ENCODE measurements at places on chromosomes 2 and 18.

DNA sequence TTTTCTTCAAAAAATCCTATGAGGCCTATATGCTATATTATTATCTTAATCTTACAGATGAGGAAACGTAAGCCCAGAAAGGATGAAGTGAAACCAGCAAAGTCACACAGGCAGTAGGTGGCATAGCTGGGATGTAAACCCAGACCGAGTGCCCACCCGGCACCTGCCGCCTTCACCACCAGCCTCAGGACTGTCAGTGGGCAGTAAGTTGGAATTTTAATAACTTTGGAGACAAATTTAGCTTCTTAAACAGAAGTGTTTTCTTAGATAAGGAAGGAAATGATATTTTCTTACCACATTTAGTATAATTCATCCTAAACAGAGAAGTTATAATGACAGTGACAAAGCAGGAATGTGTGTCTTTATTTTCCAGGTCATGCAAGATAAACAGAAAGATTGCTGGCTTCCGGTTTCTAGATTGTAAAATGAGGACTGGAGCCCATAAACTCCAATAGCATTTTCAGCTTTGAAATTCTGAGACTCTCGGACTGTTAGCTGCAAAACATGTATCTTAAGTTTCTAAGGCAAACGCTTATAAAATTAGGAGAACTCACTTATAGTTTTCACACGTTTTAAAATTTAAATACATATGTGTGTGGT, 59.3 kb downstream of the CD8B2 start:
- DNase-seq: no peak

DNA sequence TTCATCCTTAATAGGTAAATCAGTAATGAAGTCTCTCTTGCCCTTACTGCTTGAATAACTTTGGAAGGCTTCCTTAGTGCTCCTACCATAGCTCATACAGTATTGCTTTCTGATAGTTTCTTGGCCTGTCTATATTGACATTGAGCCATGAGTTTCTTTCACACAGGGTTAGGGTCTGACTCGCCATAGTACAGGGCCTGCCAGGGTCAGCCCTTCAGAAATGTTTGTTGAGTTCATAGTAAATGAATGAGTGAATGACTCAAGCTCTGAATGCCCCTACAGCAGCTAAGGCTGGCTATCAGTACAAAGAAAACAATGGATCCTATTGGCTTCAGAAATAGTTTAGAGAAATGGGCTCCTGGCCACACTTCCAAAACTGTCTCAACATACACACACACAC, 65.0 kb upstream of the LRATD1 start:
- no peak for DNase-seq

- DNase-seq: no peak
Observed at GRCh38 chr2:212906620-212907019, 244.8 kb downstream of the IKZF2 start.

- DNase-seq: no peak
Observed at GRCh38 chr2:223735035-223735640, 102.2 kb downstream of the AP1S3 start.

DNA sequence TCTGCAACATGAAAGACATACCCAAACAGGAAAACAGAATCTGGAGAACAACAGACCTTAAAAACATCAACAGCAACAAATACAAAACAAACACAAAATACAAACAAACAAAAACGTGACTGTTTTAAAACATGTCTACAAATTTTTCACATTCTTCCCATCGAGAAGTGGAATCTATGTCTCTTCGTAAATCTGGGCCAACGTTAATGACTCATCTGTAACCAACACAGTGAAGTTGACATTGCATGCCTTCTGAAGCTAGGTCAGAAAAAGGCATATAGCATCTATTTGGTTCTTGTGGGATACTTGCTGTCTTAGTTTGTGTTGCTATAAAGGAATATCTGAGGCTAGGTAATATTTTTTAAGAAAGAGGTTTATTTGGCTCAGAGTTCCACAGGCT, 269.0 kb upstream of the FBXO11 start:
- no peak for DNase-seq

- DNase-seq: no peak
Observed at GRCh38 chr2:188079196-188079595, 212.5 kb upstream of the GULP1 start.

- no peak for DNase-seq
Observed at GRCh38 chr2:212914392-212914791, 237.0 kb downstream of the IKZF2 start.

DNA sequence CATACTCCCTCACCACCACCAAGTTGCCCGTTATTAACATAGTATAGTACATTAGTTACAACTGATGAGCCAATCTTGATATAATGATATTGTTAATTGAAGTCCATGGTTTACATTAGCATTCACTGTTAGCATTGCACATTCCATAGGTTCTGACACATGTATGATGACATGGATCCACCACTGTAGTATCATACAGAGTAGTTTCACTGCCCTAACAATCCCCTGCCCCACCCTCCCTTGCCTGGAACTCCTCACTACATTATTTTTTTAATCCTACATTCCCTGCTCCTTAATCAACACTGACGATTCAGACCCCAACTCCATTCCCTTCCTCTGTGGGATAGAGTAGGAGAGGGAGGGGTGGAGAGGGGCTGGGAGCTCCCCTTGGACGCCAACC, 20.2 kb upstream of the ST3GAL5 start:
- DNase-seq: no peak

- no peak for DNase-seq
Observed at GRCh38 chr2:195017890-195018289, 639.1 kb upstream of the SLC39A10 start.

DNA sequence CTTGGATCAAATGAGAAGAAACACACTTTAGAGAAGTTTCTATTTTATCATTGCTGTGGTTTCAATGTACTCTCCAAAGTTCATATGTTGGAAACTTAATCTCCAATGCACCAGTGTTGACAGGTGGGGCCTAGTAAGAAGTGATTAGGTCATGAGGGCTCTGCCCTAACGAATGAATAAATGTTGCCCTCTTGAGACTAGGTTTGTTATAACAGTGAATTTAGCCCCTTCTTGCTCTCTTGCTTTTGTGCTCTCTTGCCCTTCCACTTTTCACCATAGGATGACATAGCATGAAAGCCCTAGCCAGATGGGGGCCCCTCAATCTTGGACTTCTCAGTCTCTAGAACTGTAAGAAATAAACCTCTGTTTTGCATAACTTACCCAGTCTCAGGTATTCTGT, 664.8 kb downstream of the DCC start:
- DNase-seq: no peak

DNA sequence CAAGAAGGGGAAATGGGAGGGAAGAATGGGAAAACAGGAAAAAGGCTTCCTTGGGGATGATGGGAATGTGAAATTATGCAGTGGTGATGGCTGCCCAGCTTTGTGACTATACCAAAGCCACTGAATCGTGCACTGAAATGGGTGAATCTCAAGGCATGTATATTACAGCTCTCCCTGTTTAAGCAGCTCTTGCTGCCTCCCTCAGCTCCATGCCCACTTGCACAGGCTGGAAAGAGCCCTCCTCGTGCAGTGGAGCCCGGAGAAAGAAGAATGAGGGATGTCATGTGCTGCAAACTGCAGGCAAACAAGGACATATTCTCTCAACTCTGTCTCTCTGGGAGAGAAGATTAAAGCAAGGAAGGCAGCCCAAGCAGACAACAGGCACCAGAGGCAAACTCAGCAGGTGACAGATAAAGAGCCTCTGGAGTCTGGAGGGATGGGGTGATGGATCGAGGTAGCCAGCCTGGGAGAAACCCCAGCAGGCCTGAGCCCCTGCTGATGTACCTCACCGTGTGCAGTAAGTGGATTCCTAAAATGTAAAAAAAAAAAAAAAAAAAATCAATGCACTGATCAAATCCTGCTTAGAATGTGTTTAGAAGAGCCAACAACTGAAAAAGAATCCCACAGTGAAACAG, 62.4 kb upstream of the SLC66A3 start:
- DNase-seq: no peak

- no peak for DNase-seq
Observed at GRCh38 chr18:48673456-48673852, 134.6 kb downstream of the CTIF start.

All from NCI-H1092 (cell line).